A549 treated with Hydrocortisone at 1 μM for 4 hours (cell line): ENCODE measurements at places on chromosomes 4 and X. TPM values are rescaled to one million over a fixed set of nuclear protein-coding genes. Genes with fewer than 3 reads are reported as not detected.

EPGN gene
- total RNA-seq = 0.50 TPM in 1 of 5 replicates, not detected in the others

SPANXN4 gene
- not detected in 5 replicates for total RNA-seq

GAGE1 gene
- total RNA-seq = not detected in 5 replicates

GAGE13 gene
- not detected in 5 replicates for total RNA-seq

G6PD gene
- total RNA-seq = 1,336 to 1,631 TPM (median 1,436 TPM) in 5 replicates

MAGEA4 gene
- not detected in 5 replicates for total RNA-seq

NPFFR2 gene
- total RNA-seq = not detected in 5 replicates

PHOX2B gene
- total RNA-seq = 0.03 TPM in 1 of 5 replicates, not detected in the others

CSTF2 gene
- total RNA-seq = 29.3 to 36.5 TPM (median 29.8 TPM) in 5 replicates

MTCP1 gene
- 13.0 to 23.3 TPM (median 20.8 TPM) in 5 replicates for total RNA-seq

HOPX gene
- not detected in 5 replicates for total RNA-seq

DMRTC1 gene
- 0.17 TPM in 1 of 5 replicates, not detected in the others for total RNA-seq

DDX53 gene
- not detected in 5 replicates for total RNA-seq

CLIC2 gene
- 0.03 to 0.20 TPM (median 0.18 TPM) in 5 replicates for total RNA-seq

AASDH gene
- total RNA-seq = 2.3 to 3.7 TPM (median 2.9 TPM) in 5 replicates

PRR32 gene
- total RNA-seq = not detected in 5 replicates

TCEAL2 gene
- total RNA-seq = not detected in 5 replicates

GIMD1 gene
- not detected in 5 replicates for total RNA-seq

APELA gene
- not detected in 5 replicates for total RNA-seq

TRIM61 gene
- total RNA-seq = not detected in 5 replicates

DCAF8L2 gene
- not detected in 5 replicates for total RNA-seq

SSX2 gene
- total RNA-seq = not detected in 5 replicates

CFAP299 gene
- not detected in 5 replicates for total RNA-seq

NHSL2 gene
- 0.22 to 0.33 TPM (median 0.29 TPM) in 5 replicates for total RNA-seq

CXCL5 gene
- 27.5 to 37.7 TPM (median 31.5 TPM) in 5 replicates for total RNA-seq

BTC gene
- total RNA-seq = 0.86 to 1.4 TPM (median 1.0 TPM) in 5 replicates

PPARGC1A gene
- total RNA-seq = 0.02 to 0.12 TPM (median 0.03 TPM) in 5 replicates

TLL1 gene
- total RNA-seq = 0.13 to 0.22 TPM (median 0.21 TPM) in 5 replicates

RAB41 gene
- not detected in 5 replicates for total RNA-seq

AADAT gene
- 7.4 to 8.7 TPM (median 8.4 TPM) in 5 replicates for total RNA-seq

KLHL4 gene
- 5.5 to 6.7 TPM (median 6.1 TPM) in 5 replicates for total RNA-seq

UGT2B15 gene
- total RNA-seq = 0.05 to 0.13 TPM (median 0.07 TPM) in 4 of 5 replicates, not detected in the other

SUPT20HL1 gene
- not detected in 5 replicates for total RNA-seq

DGKK gene
- total RNA-seq = not detected in 5 replicates

RHOH gene
- 0.09 to 0.32 TPM (median 0.21 TPM) in 5 replicates for total RNA-seq

CHM gene
- 7.8 to 11.3 TPM (median 9.3 TPM) in 5 replicates for total RNA-seq

FGFR3 gene
- 1.6 to 2.4 TPM (median 2.0 TPM) in 5 replicates for total RNA-seq

TRIM75 gene
- not detected in 5 replicates for total RNA-seq

BST1 gene
- total RNA-seq = 15.5 to 17.8 TPM (median 16.3 TPM) in 5 replicates

CSAG3 gene
- total RNA-seq = not detected in 5 replicates

KLHL34 gene
- total RNA-seq = not detected in 5 replicates

SYNPO2 gene
- 0.68 to 1.1 TPM (median 1.0 TPM) in 5 replicates for total RNA-seq

KLF8 gene
- total RNA-seq = 0.02 to 0.06 TPM (median 0.03 TPM) in 4 of 5 replicates, not detected in the other
